ENCODE measurements at places on chromosomes 4 and X. TPM values are rescaled to one million over a fixed set of nuclear protein-coding genes. Genes with fewer than 3 reads are reported as not detected.

The NAA10 gene
- 198 TPM for total RNA-seq

The EDNRA gene
- 33.4 TPM for total RNA-seq

The FAM9C gene
- total RNA-seq = not detected

GRCh38 chr4:6469144-6469543 lies 3.3 kb downstream of the PPP2R2C start:
- no peak for DNase-seq

- DNase-seq = no peak
These were observed 13.1 kb downstream of the TAB3 start for GRCh38 chrX:30875957-30876356.

DNA sequence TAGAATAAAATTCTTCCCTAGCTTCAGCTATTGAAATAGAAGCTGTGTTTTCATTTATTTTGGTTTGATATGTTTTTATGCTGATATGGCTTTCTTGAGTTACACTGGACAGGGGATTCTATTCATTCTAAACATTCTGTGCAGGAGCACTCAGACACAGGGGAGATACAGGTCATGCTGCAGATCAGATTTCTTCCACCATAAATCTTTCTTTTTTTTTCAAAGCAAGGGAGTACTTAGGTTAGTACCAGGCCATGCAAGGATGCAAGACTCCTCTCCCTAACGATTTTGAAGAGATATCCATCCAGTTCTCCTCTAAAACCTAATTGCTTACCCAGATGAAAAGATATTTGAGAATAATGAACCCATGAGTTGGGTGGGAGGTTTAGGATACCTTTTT lies 21.4 kb downstream of the ETDC start:
- no peak for DNase-seq

GRCh38 chrX:311156-312129 lies 7.2 kb downstream of the GTPBP6 start:
- DNase-seq = no peak

DNA sequence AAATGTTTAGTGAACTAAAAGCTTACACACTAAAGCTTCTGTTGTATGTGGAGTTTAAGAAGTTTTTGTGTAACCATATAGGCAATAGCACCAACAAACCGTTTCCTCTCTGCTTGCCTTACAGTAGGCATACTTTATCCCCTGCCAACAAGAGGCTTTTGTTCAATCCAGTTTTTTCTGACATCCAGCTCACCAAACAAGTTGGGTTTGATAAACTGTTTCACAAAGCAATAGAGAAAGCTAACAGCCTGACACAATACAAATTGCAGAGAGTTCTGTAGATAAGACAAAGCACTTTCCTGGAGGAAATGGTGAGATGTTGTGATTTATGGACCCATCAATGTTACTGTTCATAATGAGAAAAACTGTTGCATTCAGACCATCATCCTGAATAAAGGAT lies 53.8 kb downstream of the PACRGL start:
- DNase-seq = no peak
